Right lung (tissue), 10 donors: ENCODE measurements at places on chromosomes 6 and 20. TPM values are rescaled to one million over a fixed set of nuclear protein-coding genes. Genes with fewer than 3 reads are reported as not detected.

DNA sequence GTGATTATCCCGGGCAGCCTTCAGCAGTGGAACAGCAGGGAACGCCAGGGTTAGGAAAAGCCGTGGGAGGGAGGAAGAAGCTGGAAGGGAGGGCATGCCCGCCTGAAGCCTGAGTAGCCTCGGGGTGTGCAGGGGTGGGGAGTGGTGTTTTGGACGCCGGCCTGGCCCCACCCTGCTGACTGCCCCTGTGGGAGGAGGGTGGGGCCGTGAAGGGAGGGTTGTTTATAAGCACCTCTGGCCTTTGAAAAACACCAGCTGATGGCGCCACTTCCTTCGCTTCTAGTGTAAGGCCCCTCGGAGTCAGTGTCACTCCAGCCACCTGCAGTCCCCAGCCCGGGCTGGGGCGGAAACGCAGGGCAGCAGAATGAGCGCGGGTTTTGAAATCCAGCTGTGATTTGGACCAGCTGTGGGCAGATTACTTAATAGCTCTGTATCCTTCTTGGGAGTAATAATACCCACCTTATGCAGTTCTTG, 52.8 kb upstream of the BMP6 start:
- DNase-seq: peak; percentile 34

GRCh38 chr20:4454111-4454510, 267.6 kb upstream of the PRND start:
- no peak for DNase-seq

DNA sequence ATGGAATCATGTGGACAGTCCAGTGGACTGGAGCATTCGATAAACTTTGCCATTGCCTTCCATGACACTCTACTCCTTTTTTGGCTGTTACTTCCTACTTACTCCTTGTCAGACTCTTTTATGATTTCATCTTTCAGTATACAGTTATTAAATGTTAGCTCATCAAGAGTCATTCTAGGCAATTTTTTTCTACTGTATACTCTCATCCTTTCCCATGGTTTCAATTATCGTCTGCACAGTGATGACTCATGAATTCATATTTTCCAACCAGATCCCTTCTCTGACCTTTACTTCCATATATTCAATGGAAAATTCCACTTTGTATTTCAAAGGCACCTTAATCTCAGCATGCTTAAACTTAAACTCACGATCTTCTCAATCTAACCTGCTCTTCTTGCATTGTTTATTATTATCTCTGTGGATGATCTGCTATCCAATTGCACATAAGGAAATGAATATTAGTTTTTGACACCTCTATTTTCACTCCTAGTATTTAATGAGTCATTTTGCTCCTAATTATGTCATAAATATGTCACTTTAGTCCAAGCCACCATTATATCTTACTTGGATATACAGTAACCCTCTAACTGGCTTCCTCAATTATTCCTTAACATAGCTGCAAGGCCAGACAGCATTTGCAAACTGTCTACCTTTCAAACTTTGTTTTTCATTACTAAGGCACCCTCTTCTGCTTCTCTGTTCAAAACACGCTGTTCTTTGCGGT, 427.5 kb downstream of the PHF3 start:
- no peak for DNase-seq

DNA sequence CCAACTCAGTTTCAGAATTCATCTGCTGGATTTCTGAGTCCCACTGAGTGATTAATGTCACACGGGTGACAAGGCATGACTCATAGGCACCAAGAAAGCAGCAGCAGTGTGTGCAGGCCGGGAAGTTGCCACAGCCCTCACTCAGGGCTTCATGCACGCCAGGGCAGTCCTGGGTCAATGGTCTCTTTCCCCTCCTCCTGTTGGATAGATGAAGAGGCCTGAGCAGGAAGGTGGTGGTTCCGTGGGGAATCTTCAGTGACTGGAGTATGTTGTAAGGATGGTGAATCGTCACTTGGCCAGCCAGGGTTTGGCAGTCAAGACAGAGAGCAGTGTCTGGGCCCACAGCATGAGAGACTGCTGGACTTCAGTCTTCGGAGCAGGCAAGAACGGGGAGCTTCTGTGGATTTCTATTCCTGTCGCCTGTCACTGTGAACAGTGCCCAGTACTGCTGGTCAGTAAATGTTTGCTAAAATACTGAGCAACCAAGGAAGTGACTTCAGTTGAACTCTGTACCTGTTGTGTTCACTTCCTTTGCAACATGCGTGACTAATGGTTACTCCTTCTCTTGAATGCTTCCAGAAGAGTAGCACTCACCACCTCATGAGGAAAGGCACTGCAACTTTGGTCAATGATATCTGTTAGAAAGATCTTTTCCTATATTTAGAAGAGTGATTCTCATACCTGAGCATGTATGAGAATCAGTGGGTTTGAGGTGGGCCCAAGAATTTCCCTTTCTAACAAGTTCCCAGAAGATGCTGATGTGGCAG, 62.0 kb upstream of the CD93 start:
- no peak for DNase-seq

- no peak for DNase-seq
Observed at GRCh38 chr6:35392111-35392702, 49.8 kb downstream of the PPARD start.

- DNase-seq: peak; percentile 58
Observed at GRCh38 chr20:461254-462198, 807 bp downstream of the TBC1D20 start.

GRCh38 chr20:1856424-1856823, 38.8 kb upstream of the SIRPA start:
- no peak for DNase-seq

DNA sequence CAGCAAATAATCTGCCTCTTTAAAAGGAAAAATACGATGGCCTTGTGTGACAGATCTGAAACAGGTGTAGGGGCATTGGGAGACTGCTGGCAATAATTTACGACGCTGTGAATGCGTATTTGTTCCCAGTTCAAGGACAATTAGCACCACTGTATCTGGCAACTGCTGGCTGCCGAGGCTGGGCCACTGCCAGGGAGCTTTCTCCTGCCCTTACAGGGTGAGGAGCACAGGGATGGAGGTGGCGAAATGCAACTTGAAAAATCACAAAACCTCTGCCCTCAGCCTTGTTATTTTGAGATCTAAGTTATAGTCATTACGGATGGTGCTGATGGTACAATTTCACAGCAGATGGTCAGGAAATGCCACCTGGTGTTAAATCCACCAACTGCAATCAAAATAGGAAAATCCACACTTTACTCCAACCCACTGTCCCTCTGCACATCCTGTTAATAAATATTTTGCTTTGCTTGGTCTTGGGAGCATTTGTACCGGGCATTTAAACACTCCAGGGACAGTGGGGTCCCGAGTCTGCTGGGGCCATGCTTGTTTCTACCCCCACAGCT, 6.4 kb downstream of the MYLK4 start:
- DNase-seq: no peak

GRCh38 chr6:166952567-166953486, 3.5 kb downstream of the RNASET2 start:
- DNase-seq: no peak

DNA sequence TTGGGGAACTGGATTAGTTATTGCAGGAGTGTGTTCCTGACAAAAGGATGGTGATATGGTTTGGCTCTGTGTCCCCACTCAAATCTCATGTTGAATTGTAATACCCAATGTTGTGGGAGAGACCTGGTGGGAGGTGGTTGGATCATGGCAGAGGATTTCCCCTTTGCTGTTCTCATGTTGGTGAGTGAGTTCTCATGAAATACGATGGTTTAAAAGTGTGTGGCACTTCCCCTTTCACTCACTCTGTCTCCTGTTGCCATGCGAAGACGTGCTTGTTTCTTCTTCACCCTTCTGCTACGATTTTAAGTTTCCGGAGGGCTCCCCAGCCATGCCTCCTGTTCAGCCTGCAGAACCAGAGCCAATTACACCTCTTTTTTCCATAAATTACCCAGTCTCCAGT, 16.2 kb upstream of the TREM1 start:
- DNase-seq: no peak

GRCh38 chr6:16857969-16858592, 96.8 kb upstream of the ATXN1 start:
- no peak for DNase-seq

DNA sequence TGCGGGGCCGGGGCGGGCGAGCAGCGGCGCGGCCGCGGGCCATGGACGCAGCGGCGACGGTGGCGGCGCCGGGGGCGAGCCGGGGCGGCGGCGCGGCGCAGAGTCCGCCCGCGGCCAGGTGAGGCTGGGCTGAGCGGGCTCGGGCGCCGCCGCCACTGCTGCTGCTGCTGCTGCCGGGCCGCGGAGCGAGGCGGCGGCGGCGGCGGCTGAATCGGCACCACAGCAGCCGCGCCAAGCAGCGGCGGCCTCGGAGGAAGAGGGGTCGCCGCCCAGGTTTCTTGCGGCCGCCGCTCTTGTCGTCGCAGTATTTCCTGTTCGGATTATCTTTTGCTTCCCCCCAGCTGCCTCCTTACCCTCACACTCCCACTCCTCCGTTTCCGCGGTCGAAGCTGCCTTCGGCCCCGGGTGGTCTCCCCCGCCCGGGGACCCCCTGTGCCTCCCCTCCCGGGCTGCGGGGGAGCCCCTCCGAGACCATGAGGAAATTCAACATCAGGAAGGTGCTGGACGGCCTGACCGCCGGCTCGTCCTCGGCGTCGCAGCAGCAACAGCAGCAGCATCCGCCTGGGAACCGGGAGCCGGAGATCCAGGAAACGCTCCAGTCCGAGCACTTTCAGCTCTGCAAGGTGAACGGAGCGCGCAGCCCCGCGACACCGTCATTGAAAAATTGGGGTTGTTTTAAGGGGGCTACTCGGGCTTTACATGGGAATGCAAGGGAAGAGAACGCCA, at the start of gene STXBP5:
STXBP5 (plus strand) TSS at position 358 of the 726 bp plus-strand sequence; CDS start at position 474, 116 bp downstream.
- peak; percentile 46 for DNase-seq

DNA sequence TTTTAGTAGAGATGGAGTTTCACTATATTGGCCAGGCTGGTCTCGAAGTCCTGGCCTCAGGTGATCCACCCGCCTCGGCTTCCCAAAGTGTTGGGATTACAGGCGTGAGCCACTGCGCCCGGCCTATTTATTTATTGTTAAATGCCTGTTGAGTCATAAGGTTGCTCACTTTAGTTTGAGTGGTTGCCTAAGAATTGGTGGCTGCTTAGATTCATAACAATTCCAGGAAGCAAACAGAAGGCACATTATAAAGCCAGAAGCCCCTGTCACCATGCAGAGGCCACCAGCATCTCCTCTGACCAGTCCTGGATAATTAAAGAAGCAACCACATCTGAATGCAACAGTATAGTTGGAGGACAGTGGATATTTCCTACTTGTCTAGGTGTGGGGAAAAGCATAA, 24.0 kb upstream of the ARMH2 start:
- DNase-seq: no peak

DNA sequence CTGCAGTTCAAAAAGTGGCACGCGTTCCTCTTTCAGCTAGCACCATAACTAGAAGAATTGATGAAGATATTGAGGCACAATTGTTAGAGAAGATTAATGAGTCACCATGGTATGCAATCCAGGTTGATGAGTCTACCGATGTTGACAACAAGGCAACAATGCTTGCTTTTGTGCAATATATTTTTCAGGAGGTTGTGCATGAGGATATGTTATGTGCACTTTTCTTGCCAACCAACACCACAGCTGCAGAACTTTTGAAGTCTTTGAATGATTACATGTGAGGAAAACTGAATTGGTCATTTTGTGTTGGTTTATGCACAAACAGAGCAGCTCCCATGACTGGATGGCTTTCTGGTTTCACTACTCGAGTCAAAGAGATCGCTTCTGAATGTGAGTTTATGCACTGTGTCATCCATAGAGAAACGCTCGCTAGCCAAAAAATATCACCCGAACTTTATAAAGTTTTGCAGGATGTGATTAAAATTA, 129.3 kb upstream of the SLC24A3 start:
- DNase-seq: no peak

DNA sequence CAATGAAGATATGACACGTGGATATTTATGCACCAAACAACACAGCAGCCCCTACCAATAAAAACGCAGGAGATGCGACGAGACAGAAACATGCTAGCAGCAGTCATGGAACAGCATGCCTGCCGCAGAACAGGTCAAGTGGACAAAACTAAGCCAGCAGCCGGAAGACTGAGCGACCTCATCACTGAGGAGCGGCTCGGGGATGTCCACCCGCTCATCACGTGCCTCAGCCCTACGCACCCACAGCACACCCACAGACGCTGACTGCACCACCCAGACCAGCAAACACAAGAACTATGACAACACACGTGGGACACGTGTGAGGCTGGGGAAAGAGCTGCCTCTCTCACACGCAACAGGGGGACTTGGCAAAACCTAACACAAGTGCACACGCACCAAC, 81.7 kb downstream of the TAF4 start:
- DNase-seq: no peak

GRCh38 chr6:136866872-136867416, 44.6 kb downstream of the PEX7 start:
- DNase-seq: no peak

GRCh38 chr6:5984150-5985089, 22.3 kb downstream of the NRN1 start:
- no peak for DNase-seq

GRCh38 chr20:35129647-35130069, 17.5 kb downstream of the EDEM2 start:
- DNase-seq: no peak

DNA sequence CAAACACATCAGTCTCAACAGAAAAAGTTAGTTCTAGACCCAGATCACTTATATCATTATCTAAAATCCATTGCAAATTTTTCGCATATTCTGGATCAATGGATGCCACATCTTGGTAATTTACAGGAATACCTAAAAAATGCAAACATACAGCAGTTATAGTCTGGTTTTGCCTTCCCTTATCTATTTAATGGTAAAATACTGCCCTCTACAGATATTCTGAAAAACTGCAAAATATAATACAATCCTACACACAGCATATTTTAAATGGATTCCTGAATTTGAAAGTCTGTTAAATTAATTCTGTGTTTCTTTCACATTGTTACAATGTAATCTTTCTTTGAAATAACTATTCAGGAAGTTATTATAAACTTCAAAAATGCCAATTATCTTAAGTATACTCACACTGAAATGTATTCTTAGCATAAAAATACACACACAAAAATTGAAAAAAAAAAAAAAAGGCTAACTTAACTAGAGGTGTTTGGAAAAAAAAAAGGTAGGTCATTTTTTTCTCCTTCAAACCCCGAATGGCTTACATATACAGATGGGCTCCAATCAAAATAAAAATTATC, 88.4 kb downstream of the HACE1 start:
- peak; percentile 12 for DNase-seq

- DNase-seq: no peak
Observed at GRCh38 chr20:50813801-50814200, 18.9 kb downstream of the BCAS4 start.

MAS1 gene
- polyA plus RNA-seq: 0.06 TPM

FOXF2 gene
- 56.7 TPM for polyA plus RNA-seq

DDO gene
- 0.88 TPM for polyA plus RNA-seq

HTR1E gene
- 0.59 TPM for polyA plus RNA-seq

TTBK1 gene
- polyA plus RNA-seq: 0.87 TPM

ZGPAT gene
- 27.1 TPM for polyA plus RNA-seq

ASIP gene
- 0.32 TPM for polyA plus RNA-seq

PERP gene
- polyA plus RNA-seq: 27.7 TPM

KCNK5 gene
- 17.8 TPM for polyA plus RNA-seq

HLA-DQB2 gene
- polyA plus RNA-seq: 1.1 TPM

NTSR1 gene
- 0.12 TPM for polyA plus RNA-seq

MOG gene
- not detected for polyA plus RNA-seq
